NCI-H2029 treated with DMSO at 0.1 percent for 48 hours (cell line): ENCODE measurements at places on chromosomes 5 and 9.

DNA sequence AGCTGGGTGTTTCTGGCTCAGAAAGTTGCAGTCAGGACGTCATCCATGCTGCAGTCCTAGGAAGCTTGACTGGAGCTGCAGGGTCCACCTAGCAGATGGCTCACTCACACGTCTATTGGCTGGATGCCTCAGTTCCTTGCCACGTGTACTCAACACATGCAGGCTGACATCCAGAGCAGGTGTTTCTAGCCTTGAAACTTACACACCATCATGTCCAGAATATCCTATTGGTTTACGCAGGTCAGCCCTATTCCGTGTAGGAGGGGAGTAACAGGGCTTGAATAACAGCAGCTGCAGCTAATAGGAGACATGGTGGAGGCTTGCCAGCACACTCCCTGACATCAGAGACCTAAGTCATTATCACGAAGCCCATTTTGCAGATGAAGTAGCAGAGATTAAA lies 473.5 kb downstream of the ACTL7B start:
- peak; percentile 98 for DNase-seq

DNA sequence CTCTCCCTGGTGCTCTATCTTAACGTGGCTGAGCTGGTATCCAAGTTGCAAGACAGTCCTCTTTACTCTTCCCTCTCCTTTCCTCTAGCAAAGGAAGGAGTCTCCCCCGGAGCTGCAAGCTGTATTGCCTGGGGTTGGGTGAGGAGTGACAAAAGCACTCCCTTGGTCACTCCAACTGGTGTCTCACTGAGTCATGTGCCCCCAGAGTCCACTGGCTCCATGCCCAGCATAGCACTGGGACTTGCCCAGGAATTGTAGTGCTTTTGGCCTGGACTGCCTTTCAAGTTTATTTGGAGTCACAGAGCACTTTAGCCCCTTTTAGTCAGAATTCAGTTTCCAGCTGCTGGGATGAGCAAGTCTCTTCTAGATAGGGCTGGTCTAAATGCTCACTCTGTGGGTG lies 82.6 kb upstream of the FST start:
- no peak for DNase-seq

GRCh38 chr5:135228222-135228621 lies 170.8 kb downstream of the MACROH2A1 start:
- no peak for DNase-seq

- DNase-seq, result no peak
Observed at GRCh38 chr5:84163671-84164070, 221.0 kb downstream of the EDIL3 start.

DNA sequence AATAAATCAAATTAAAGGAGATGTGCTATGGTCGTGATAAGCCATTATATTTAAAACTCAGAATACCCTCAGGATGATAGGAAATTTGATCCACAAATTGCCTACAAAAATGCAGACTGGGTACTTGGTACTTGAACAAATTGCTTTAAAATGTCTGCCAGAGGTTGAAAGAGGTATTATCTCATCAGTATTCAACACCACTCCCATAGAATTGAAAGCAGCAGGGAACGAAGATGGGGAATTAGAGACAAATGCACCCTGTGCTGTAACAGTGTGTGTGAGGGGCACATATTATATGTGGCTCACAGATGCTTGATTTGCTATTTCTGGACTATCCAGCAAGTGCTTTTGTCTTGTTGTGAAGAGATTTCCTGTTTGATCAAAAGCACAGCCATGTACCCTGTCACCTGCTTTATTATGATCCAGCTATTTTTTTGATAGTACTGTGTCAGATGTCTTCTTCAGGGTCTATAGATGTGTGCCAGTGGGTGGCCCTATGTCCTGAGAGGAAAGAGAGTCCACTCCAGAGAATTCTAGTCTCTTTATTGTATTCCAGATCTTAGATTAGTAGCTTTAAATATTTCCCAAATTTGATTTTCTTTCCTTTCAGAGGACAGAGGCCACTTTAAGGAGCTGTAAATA lies 120.1 kb downstream of the XRCC4 start:
- DNase-seq, result peak; percentile 21

- DNase-seq, result peak; percentile 85
Observed at GRCh38 chr5:103271570-103272289, 13.2 kb downstream of the MACIR start.

DNA sequence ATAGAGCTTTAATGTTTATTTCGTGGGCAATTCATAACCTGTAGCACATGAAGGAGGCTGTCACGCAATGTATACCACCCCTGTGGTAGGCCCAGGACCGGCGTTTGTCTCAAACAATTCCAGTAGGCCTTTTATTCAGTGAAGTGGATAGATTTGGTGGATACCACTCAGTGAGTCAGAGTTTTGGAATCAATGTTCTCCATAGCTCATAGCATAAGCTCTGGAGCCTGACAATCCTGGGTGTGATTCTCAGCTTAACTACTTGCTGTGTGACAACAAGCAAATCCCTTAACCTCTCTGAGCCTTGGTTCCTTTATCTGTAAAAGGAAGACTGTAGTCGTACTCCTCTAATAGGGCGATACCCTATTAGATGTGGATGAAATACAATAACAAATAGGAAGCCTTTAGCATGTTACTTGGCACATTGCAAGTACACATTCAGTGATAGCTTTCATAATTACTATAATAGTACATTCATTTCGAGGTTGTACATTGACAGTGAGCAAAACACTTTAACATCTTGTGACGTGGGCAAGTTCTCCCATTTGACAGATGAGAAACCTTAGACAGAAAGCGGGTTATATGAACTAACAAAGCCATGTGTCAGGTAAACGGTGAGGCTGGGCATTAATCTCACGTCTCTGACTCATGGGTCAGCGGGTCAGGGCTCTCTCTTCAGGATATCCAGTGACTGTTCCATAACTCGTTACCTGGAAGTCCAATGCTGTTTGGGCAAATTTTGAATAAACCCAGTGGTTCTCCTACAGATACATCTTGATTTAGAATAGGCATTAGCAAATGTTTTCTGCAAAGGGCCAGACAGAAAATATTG lies 130.8 kb downstream of the C9orf152 start:
- no peak for DNase-seq

- DNase-seq, result no peak
Observed at GRCh38 chr5:166710271-166710670, 1581.2 kb upstream of the WWC1 start.

DNA sequence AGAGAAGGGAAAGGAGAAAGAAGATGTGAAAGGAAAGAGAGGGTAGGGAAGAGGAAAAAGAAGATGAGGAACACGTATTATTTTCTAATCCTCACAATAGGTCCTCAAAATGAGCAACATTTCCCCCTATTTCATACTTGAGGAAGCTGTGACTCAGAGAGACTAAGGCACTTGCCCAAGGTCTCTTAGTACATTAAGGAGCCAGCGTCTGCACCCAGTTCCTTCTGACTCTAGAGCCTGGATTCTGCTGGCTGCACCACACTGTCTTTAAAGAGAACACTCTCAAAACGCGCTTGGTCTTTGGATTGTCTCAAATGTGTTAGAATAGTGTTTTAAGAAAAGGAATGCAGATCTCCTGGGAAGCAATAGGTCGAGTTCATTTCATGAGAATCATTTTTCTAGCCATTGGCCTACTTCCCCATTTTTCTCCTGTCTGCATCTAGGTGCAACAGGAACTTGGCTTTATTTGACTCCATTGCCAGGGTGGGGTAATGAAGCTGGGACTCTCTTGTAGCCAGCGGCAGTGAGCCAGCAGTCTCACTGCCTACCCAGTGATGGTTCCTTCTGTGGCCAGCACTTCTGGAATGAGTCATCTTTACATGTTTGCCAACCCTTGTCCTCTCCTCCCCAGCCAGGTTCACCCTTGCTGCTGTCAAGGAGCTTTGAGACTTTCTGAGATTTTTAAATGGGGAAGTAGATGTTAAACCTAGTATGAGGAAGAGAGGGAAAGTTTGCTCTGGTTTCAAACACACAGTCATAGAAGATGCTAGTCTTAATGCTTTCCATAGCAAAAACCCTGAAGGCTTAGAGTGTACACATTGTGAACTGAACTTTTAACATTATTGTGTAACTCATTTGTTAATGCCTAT lies 82.7 kb downstream of the DOCK8 start:
- DNase-seq, result no peak

DNA sequence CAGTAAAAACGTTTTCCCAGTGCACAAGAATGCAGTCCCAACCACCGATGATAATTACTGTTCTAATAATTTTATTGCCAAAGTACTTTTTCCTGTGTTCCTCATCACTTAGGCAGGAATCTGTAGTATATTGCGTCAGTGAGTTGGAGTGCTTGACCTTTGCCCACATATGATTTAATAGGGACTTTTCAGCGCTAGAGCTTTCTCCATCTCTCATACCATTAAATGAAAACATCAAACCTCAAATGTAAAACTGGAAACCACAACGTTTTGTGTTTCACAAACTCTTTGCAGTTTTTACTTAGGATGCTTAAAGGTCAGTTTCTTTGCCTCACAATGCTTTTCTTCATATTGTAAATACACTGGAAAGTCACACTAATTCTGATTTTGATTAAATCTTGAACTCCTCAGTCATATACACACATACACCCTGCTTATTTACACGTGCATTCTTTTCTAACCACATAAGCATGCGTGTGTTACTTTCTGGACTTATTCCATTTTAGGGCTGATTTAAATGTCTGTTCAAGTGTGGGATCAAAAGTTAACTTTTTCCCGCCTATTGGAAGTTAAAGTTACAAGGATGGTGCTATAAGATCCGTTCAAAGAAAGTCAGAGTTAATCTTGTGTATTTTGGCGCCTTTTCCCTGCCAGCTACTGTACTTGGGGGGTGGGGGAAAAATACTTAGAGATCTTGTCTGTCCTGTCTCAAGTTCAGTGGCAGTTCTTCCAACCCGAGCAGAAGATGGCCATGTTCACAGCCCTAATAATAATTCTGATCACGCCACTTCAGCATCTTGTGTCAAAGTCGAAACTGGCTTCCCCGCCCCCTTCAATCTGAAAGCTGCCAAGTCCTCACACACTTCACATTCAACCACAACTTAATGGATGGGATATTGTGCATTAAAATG lies 6.6 kb upstream of the NFIB start:
- no peak for DNase-seq

- no peak for DNase-seq
Observed at GRCh38 chr9:73583576-73583975, 431.9 kb downstream of the ANXA1 start.

DNA sequence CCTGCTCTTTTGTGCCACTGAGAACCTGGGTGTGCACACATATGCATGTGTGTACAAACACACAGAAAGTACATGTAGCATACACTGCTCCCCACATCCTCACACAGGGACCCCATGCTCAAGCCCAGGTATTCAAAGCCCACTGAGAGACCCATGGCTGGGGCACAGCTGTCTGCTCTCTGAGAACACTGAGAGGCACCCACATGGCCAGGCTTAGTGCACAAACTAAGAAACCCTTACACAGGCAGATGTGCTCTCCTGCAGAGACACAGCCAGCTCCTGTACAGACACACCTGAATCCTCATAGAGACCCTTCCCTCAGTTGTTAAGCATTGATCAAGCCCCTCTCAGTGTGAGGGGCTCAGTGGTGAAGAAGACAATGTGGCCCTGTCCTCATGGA lies 92.5 kb downstream of the CACNA1B start:
- DNase-seq, result no peak

GRCh38 chr5:63170486-63170885 lies 591.9 kb downstream of the LRRC70 start:
- no peak for DNase-seq

DNA sequence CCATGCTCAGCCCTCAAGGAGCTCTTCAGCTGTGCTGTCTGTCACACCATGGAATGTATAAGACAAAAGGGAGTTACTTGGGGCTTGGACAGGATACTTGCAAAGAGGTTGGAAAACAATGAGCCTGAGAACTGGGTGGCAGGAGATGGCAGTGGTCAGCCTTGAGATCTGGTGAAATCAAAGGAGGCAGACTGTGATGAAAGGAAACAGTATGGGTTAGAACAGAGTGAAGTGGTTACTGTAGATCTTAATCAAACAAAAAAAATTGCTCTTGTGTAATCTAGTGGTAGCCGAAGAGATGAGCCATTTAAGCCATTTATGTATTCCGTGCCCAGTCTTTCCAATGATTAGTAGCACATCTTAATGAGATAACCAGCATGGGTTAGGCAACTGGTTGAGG lies 142.2 kb downstream of the SV2C start:
- DNase-seq, result no peak

DNA sequence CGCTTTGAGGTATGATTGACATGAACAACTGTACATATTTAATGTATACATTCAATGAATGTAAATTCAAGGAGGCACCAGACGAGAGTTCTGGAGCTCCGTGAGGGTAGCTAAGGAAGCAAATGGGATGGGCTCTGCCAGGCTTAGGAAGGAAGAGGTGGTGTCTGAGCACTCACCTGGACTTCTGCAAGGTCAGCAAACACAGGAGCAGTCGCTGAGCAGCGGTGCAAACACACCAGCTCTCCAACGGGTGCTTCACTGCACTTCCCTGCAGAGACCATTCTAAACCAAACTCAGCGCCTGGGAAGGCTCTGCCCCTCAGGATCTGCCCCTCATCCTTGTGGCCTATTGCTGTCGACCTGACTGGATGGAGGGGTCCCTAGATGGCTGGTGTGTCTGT lies 101.5 kb downstream of the COL23A1 start:
- no peak for DNase-seq

GRCh38 chr5:91487420-91487819 lies 104.3 kb upstream of the ARRDC3 start:
- no peak for DNase-seq

GRCh38 chr5:8341406-8341805 lies 472.5 kb downstream of the MTRR start:
- no peak for DNase-seq

DNA sequence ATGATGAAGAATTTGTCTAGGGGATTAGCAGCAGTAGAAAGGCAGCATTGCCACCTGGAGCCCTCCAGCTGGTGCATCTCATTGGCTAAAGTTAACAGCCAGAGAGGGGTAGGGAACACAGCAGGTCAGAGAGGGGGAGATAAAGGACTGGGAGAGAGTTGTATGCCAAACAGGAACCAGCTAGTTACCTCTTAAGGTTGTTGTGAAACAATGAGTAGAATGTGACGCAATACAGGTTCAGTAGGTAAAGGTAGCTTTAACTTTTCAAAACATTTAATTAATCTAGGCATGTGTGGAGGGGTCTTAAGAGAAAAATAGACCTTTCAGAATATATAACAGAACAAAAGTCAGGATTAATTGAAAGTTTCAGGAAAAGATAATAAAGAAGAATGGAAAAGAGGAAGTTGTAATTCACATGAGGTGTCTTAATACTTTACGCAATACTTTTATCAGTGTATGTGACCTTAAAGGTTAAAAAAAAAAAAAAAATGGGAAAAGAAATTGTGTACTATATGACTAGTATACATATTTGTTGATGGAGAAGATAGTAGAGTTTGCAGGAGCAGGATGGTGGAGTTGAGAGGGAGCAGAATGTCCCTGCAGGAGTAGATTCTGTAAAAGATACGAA lies 14.3 kb downstream of the FBXO38 start:
- peak; percentile 68 for DNase-seq

DNA sequence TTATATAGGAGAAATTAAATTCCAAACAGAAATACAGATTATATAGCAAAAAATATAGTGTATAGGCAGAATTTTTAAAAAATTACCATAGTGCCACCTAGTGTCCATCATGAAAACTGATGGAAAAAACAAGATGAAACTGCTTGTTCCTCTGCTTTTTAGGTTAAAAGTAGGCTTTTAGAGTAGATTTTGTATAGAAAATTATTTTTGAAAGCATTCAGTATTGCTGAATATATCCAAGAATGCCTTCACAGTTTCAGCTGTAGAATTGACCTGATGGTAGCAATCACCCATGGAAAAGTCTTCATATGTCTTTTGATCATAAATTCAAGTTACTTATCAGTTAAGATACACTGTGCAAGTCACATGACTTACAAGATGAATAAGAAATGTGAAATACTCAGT lies 19.7 kb downstream of the RIOK2 start:
- DNase-seq, result no peak
